Fibroblast of skin of left biceps (primary cell): ENCODE measurements at places on chromosomes 5 and 9.
A peak's percentile ranks its signal among the peaks of the same experiment; 100 is the strongest.

DNA sequence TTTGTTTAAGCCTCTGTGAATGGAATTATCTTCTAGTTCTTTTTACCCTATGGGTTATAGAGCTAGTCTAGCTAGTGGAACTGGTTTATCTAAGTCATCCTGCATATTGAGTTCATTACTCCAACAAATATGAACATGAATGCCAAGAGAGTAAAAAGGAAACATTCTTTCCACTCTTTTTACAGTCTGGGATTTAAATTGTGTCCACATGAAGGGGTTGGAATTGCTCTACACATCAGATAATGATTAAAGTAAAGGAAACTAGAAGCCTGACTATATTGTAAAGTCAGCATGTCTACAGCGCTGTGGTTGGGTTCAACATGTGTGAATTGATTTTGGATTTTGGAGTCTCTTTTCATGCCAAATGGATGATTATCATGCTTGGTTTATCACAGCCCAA lies 173.1 kb downstream of the CCDC171 start:
- peak; percentile 81 for DNase-seq

DNA sequence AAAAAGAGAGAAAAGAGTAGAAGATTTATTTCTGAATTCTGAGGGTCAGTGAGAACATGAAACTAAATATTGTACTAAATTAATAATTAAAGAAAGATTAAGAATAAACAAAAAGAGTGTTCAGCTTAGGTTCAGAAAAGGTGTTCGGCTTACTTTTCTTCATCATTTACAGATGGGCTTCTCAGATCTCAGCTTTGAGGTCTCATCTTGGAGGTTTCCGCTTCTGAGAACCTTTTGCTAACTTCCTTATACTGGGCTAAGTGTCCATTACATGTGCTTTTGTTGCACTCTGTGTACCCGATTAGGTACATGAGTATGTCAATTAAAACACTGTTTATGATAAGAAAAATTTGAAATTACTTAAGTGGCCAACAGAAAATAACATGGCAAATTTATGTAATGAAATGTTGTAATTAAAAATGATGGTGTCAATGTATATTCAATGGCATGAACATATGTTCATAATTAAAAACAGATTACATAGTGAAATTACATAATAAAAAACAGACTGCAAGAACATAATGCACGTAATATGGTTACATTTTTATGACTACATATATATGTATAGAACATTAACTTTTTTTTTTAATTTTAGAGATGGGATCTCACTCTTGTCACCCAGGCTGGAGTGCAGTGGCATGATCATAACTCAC lies 17.3 kb upstream of the ITGA1 start:
- DNase-seq, result no peak

DNA sequence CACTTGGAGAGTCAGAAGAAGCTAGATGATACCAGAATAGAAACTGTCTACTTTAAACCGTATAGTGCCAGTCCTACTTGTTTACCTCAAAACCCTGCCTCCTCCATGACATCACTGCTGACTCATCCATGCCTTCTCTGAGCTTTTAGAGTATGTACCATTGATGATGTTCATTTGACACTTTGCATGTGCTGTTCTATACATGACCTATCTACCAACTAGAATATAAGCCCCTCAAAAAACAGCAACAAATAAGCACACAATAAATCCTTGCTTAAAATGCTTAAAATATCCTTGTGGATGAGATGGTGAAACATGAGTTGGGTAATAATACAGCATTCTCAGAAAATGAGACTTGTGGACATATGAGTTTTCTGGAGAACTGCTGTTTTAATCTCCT lies 2.6 kb downstream of the CTNNAL1 start:
- no peak for DNase-seq

GRCh38 chr5:61148515-61148914 lies 13.8 kb downstream of the SMIM15 start:
- DNase-seq, result no peak

GRCh38 chr5:160357861-160358411 lies 12.5 kb downstream of the C1QTNF2 start:
- no peak for DNase-seq

- DNase-seq, result peak; percentile 22
These were observed 33.1 kb downstream of the RASA1 start for GRCh38 chr5:87300744-87301143.

- no peak for DNase-seq
These were observed 51.8 kb upstream of the GALNT10 start for GRCh38 chr5:154138701-154139100.

- DNase-seq, result no peak
These were observed 297.4 kb upstream of the TAS2R1 start for GRCh38 chr5:9927521-9927997.

DNA sequence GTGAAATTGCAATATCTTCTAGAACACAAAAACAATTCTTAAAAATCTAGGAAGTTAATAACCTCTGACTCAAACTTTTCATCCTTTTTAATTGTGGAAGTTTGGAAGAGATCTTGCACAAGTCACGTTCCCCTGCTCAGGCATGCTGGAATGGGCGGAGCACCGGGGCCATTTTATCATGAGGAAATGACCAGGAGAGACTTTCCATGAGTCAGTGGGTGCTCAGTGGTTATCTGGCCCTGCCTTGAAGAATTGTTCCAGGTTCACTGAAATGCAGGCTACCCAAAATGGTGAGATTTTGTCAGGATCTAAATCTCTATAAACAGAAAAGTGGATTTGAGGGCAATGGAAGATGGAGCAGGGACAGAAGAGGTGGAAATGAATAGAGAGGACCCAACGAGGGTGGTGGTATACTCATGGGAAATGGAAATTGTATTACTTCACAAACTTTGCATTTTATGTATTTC lies 61.2 kb downstream of the FYB1 start:
- no peak for DNase-seq

DNA sequence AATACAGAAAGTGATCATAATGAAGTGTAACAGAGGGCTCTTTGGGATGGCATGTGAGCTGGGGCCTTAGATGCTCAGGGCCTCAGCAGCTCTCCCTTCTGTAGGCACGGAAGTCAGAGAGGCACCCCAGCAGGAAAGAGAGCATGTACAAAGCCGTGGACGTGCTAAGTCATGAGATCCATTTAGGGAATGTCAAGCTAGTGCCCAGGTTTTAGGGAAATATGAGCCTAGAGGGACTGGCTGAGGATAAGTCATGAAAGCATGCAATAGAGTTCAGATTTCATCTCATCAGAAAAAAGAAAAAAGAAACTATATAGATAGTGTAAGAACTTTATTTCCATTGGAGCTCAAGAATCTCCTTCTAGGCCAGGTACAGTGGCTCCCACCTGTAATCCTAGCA lies 379.5 kb upstream of the KLF4 start:
- no peak for DNase-seq

DNA sequence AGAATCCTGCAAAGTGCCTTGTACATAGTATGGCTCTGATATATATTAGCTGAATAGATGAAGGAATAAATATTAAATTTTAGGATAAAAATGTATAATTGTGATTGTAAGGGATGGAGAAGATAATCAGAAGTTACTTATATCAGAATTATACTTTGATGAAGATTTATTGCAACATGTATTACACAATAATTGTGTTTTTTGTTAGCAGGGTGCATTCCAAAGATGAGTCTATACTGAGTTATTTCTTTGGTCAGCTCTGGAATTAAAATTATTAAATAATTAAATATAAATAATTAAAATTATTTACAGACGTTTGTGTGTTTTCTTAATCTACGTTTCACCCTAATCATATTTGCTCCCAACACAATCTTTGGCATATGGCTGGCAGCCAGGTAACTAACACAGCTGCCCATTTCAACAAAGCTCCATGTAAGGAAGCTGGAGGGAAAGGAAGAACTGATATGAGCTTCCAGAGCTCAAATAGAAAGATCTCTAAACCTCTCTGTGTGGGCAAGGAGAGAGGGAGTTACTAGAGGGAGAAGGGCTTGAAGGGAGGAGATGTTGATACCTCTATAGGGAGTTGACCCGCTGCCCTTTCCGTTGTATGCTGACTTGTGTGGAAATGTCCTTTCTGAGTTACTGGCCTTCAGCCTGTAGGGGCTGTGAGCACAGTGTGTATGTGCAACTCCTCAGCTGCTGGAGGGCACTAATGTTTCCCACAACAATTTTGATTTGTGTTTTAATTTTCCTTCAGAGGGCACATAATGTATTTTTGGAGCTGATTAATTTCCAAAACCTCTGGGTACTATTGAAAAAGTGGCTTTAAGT lies 403.4 kb downstream of the MAN2A1 start:
- DNase-seq, result no peak

DNA sequence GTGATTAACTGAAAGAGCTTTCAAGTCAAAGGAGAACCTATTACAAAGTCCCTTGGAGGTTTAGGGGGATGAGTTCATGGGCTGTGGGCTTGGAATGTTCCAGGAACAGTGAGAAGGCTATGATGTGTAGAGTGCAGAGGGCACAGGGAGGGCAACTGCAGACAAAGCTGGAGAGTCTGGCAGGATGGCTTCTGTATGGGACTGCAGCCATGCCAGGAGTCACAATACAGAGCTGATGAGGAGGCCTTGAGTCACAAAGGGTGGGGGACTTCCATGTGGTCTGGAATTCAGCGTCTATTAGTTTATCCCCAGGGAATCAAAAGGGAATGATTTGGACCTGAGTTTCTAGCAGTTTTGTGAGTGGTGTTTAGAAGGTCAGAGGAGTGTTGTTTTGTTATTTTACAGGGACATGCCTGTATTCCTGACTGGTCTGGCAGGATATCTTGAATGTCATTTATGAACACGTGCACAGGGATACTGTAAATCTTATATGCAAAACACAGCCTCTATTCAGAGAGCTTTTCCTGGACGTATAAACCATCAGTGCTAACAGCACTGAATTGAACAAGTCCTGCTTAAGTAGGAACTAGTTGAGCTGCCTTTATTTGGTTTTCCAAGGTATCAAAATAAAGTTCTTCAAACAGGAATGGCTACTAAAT lies 14.3 kb upstream of the TEK start:
- DNase-seq, result no peak

DNA sequence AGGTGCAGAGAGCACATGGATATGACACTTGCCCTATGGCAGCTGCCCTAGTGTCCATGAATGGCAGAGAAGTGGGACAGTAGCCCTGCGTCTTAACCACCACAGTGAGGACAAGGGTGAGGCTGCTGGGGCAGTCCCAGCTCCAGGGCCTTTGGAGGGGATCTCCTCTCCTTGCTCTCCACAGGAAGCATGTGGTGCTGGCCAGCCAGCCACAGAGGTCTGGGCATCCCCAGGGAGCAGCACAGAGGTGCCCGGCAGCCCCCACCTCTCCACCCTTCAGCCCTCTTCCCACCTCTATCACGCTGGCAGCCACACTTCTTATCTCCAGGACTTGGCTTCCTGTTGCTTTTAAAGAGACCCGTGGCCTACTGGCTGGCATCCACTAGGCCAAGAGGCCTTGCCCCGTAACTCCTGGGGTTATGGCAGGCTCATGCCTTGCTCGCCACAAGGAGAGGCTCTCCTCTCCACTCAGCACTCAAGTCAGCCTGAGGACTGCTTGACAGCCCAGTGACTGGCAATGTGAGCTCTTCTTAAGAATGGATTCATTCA lies 21.9 kb downstream of the CSF2 start:
- no peak for DNase-seq

- no peak for DNase-seq
These were observed 4.7 kb downstream of the BTNL9 start for GRCh38 chr5:181044662-181045305.

DNA sequence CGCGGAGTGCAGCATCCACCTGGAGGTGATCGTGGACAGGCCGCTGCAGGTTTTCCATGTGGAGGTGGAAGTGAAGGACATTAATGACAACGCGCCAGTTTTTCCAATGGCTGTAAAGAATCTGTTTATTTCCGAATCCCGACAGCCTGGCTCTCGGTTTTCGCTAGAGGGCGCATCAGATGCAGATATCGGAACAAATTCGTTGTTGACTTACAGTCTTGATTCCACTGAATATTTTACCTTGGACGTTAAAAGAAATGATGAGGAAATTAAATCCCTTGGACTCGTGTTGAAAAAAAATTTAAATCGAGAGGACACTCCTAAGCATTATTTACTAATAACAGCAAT lies 611 bp downstream of the PCDHA3 start:
- DNase-seq, result no peak

DNA sequence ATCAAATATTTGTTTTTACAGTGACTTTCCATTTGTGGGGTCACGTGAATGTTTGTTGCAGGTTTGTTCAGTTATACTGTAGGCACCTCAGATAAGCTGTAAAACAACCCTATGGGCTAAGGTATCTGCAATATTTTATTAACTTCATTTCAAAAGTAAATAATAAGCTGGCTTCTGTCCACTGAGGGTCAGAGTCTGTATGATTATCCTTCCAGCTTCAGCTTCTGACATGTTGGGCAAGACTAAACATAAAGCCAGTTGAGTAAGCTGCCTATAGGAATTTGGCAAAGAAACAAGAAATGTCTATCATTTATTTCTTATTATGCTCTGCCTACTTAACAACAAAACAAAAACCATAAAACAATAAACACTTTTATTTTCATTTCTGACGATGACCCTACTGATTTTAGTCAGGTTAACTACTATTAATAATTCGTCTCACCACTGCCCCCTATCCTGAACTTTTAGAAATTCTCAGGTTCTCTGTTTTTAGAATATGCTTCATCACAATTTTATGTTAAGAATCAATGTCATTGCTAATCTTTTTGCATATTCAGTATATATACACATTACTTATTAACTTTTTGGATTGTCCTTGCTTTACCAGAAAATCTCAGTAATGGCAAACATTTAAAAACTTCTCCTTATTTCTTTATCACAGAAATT lies 413.6 kb upstream of the ADAMTSL1 start:
- DNase-seq, result no peak

DNA sequence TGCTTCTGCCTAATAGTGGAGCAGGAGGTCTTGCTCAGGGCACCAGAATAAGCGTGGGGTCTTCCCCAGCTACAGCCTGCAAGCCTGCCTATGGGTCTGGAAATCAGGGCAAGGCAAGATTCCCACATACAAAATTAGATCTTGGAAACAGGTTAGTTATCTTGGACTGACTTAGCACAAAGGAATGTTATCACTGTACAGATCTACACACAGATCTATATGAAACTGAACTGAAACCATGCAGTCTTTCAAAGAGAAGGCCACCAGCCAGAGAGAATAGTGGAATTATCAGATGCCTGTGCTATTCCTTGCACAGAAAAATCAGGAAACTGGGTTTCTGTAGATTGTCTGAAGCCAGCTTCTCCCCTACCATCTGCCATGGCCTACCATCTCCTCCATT lies 585.7 kb downstream of the ACTL7B start:
- DNase-seq, result no peak

DNA sequence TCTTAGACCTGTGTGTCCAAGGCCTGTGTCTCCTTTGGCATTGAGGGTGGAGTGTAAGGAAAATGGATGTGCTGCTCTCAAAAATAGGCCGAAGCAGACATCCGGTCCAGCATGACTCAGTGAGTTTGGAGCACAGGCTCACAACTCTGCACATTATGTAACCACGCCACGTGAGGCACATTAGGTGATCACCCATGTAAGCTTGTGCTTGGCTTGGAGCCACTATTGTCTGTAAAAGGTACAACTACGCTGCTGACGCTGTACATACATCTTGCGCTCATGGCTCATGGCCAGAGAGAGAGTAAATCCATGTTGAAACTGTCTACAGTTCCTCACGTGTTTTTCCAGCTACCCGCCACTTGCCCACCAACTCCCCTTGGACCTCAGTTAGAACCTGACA lies 177.5 kb downstream of the PDE4D start:
- no peak for DNase-seq

GRCh38 chr9:116175614-116176013 lies 22.0 kb downstream of the PAPPA start:
- DNase-seq, result no peak
